ENCODE measurements at places on chromosomes 1 and 21.

- no peak for DNase-seq
Measured at GRCh38 chr1:207240325-207241101, 81.0 kb upstream of the CD55 start.

GRCh38 chr1:202162047-202162417 is 1.6 kb upstream of the PTPN7 start:
- no peak for DNase-seq

DNA sequence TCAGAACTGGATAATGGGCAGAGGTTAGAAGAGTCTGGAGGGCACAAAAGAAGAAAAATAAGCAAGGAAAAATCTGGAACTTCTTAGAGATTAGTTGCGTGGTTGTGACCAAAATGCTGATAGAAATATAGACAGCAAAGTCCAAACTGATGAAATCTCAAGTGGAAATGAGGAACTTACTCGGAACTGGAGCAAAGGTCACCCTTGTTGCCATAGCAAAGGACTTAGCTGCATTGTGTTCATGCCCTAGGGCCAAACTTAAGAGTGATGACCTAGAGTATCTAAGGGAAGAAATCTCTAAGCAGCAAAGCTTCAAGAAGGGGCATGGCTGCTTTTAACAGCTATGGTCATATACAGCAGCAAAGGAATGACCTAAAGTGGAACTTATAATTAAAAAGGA is 180.0 kb downstream of the TTLL7 start:
- DNase-seq: no peak

DNA sequence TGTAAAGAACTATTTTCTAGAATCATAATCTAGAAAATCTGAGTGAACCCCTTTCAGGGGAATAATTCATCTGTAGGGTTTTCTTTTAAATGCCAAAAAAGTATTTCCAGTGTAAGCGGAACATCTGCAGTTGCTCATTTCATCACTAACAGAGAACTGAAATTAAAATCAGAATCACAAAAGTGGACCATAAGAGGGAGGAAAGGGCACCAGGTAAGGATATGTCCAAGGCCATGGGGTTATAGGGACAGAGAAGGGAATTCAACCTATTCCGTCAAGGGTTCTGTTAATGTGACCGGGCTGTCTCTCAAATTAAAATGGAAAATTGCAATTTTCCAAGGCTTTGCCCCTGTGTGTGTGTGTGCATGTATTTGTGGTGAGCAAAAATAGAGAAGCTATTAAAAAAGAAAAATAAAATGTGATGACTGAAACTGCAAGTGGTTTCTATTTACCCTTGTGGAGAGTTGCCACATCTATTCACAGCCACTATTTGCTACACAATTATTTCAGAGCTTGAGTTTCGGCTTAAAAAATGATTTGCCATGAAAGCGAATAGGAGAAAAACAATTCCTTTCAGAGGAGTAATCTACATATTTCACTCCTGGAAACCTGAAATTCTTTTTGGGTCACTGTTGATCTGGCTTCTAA is 53.1 kb downstream of the APP start:
- DNase-seq: no peak

GRCh38 chr1:180360333-180361075 is 130.4 kb downstream of the LHX4 start:
- DNase-seq: no peak

GRCh38 chr1:89727517-89728312 is 93.1 kb upstream of the LRRC8D start:
- DNase-seq: no peak

- DNase-seq: no peak
Measured at GRCh38 chr1:44631333-44631646, 43.0 kb downstream of the TMEM53 start.

- no peak for DNase-seq
Measured at GRCh38 chr1:91610789-91611188, 110.1 kb downstream of the CDC7 start.

- DNase-seq: no peak
Measured at GRCh38 chr1:208537198-208537597, 293.0 kb upstream of the PLXNA2 start.

DNA sequence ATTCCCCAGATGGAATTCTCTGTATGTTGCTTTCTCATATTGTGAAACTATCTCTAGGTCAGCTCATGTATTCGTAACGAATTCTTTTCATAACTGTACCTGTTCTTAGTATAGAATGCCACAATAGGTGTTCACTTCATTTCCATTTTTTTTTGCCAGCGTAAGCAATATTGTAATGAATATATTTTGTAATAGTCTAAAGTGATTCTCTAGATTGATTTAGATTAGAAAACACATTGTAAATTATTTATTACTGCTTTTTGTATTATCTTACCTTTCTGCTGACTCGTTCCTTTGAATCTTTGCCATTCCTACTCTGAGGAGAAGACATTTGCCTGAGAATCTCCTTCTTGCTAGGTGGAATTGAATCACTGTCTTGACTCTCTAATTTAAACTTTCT is 14.8 kb downstream of the PDC start:
- no peak for DNase-seq

GRCh38 chr21:39094847-39095579 is 88.2 kb downstream of the PSMG1 start:
- no peak for DNase-seq

DNA sequence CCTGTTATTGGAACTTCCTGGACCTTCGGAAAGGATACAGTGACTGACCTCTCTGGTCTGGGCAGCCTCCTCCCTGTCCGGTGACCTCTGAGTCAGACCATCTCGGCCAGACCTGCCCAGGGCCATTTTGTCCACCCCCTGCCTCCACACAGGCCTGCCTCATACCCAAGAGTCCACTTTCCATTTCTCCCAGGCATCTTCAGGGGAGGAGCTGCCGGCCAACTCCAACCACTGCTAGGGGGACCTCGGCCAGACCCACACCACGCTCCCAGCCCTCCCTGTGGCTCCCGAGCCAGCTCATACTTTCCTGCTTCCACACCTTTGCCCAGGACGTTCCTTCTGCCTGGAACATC is 29.5 kb upstream of the RUNX3 start:
- DNase-seq: no peak

DNA sequence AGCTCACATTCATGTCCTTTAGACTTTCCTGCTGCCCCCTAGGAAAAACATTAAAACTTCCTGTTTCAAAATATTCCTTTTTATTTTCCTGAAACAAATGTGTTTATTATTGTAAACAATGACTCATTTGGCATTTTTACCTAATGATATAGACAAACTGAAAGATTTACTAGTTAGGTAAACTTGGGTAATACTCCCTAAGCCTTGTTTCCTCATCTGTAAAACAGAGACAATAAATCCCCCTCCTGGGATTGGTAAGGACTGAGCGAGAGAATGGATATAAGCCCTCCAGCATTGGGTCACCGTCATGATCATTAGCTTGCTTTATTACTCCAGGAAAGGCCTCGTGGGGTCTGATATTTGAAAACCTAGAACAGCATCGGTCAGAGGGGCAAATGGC is 59.8 kb downstream of the LPAR3 start:
- no peak for DNase-seq

DNA sequence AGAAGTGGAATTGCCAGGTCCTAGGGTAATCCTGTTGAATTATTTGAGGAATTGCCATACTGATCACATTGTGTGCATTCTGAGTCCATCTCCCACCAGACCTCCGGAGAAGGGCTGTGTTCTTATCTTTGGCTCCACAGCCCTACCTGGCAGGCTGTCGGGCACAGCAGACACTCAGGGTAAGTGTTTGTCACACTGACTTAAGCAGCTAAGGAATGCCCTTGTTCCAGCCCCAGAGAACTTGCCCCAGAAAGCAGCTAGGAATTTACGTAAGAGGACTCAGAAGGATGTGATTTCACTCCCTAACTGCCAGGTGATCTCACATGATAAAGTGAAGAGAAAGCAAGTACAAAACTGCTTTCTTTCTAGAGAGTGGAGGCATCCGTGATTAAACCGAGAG is 21.0 kb downstream of the VASH2 start:
- DNase-seq: peak; percentile 35

- no peak for DNase-seq
Measured at GRCh38 chr21:45102391-45102932, 28.1 kb downstream of the ADARB1 start.

DNA sequence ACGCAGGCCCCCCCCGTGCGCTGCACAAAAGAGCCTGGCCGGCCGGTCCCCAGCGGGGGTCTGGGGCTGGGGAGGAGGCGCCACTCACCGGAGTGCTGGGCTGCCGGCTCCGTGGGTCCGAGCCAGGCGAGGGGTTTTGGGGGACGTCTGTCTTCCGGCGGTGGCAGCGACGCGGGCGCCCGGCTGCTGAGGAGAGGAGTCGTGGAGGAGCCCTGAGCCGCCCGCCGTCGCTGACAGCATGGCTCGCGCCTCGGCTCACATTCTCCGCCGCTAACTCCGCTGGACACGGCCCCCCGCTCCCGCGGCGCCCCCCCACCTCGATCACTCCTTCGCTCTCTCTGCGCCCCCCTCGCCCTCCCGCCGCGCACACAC is 649 bp downstream of the AHDC1 start:
- no peak for DNase-seq

Data from mesenteric fat pad (tissue), 1 donor.